ENCODE measurements at places on chromosomes 4 and X. TPM values are rescaled to one million over a fixed set of nuclear protein-coding genes. Genes with fewer than 3 reads are reported as not detected.

The SORCS2 gene
- total RNA-seq, result 1.5 TPM

The EREG gene
- 0.11 TPM for total RNA-seq

The HELT gene
- not detected for total RNA-seq

The PRRG1 gene
- total RNA-seq, result 7.7 TPM

The MAGEC1 gene
- not detected for total RNA-seq

The NCAPG gene
- total RNA-seq, result 22.2 TPM

The MPP1 gene
- 18.8 TPM for total RNA-seq

The TMEM255A gene
- not detected for total RNA-seq

The MAGEE2 gene
- not detected for total RNA-seq

The CLDN22 gene
- total RNA-seq, result not detected

The UBQLN2 gene
- total RNA-seq, result 9.3 TPM

The MID1 gene
- total RNA-seq, result 12.8 TPM

The PHKA1 gene
- total RNA-seq, result 10.1 TPM

The MTCP1 gene
- total RNA-seq, result 4.0 TPM

The NOA1 gene
- 19.7 TPM for total RNA-seq

The NRK gene
- total RNA-seq, result 0.37 TPM

The FGF2 gene
- total RNA-seq, result 40.9 TPM

The SYN1 gene
- total RNA-seq, result 0.25 TPM

The CENPVL1 gene
- total RNA-seq, result not detected

The KDM5C gene
- 107 TPM for total RNA-seq

The PPEF2 gene
- under 0.01 TPM for total RNA-seq

The FGB gene
- not detected for total RNA-seq

The LUZP4 gene
- not detected for total RNA-seq

The LRCH2 gene
- 15.8 TPM for total RNA-seq

The NEK1 gene
- total RNA-seq, result 13.6 TPM

The PFKFB1 gene
- not detected for total RNA-seq

The P2RY10 gene
- total RNA-seq, result not detected

The ARR3 gene
- not detected for total RNA-seq

Measured in uterine smooth muscle cell (primary cell).